ENCODE measurements at places on chromosomes 16 and 17. TPM values are rescaled to one million over a fixed set of nuclear protein-coding genes. Genes with fewer than 3 reads are reported as not detected.

The KRTAP3-3 gene
- total RNA-seq = not detected

The OTOA gene
- not detected for total RNA-seq

The SALL1 gene
- 0.05 TPM for total RNA-seq

The PPY gene
- total RNA-seq = not detected

The CCL7 gene
- total RNA-seq = not detected

The SLC13A5 gene
- total RNA-seq = not detected

The SYNGR2 gene
- total RNA-seq = 48.0 TPM

The NPIPB6 gene
- total RNA-seq = not detected

The NPIPA2 gene
- 0.28 TPM for total RNA-seq

The HOXB1 gene
- not detected for total RNA-seq

The SLC7A6 gene
- total RNA-seq = 31.1 TPM

The PRKCB gene
- not detected for total RNA-seq

The PYDC1 gene
- not detected for total RNA-seq

The STAC2 gene
- total RNA-seq = 0.34 TPM

The NPIPA3 gene
- total RNA-seq = 0.28 TPM

The C16orf46 gene
- total RNA-seq = 0.23 TPM

The KRTAP9-3 gene
- total RNA-seq = not detected

The RAB34 gene
- total RNA-seq = 25.6 TPM

The SLC4A1 gene
- not detected for total RNA-seq

The MYH1 gene
- not detected for total RNA-seq

The LGALS3BP gene
- 3.5 TPM for total RNA-seq

The PLA2G15 gene
- total RNA-seq = 38.9 TPM

The NOS2 gene
- total RNA-seq = 0.60 TPM

The ZSCAN10 gene
- not detected for total RNA-seq

The FCSK gene
- 11.2 TPM for total RNA-seq

The SLC26A11 gene
- total RNA-seq = 13.3 TPM

The SSTR5 gene
- total RNA-seq = 0.17 TPM

The TMED6 gene
- 0.14 TPM for total RNA-seq

The CACNG4 gene
- total RNA-seq = not detected

The SULT1A4 gene
- total RNA-seq = 18.4 TPM

The CD300LB gene
- total RNA-seq = not detected

The PRCD gene
- total RNA-seq = 0.68 TPM

The RAB26 gene
- total RNA-seq = 0.84 TPM

The MSLN gene
- total RNA-seq = not detected

The ABCA3 gene
- 66.9 TPM for total RNA-seq

The CXCL16 gene
- total RNA-seq = 1.5 TPM

The SLFN12L gene
- total RNA-seq = 0.05 TPM

The ATP6V0A1 gene
- total RNA-seq = 42.9 TPM

The SECTM1 gene
- total RNA-seq = 3.6 TPM

The TBC1D26 gene
- not detected for total RNA-seq

The YPEL3 gene
- total RNA-seq = 25.0 TPM

The HYDIN gene
- 0.17 TPM for total RNA-seq

The ATP1B2 gene
- not detected for total RNA-seq

The WSCD1 gene
- 43.6 TPM for total RNA-seq

The CCDC78 gene
- 0.65 TPM for total RNA-seq

The ACE gene
- total RNA-seq = 155 TPM

The SKAP1 gene
- 0.17 TPM for total RNA-seq

The KIAA0753 gene
- 11.7 TPM for total RNA-seq

The TAC4 gene
- total RNA-seq = not detected

The MRPL12 gene
- total RNA-seq = 10.9 TPM

The BRICD5 gene
- 4.4 TPM for total RNA-seq

The CDRT15 gene
- not detected for total RNA-seq

The C1QTNF1 gene
- total RNA-seq = 14.6 TPM

The HBQ1 gene
- 0.34 TPM for total RNA-seq

The GDE1 gene
- total RNA-seq = 52.9 TPM

The NPIPB9 gene
- 1.9 TPM for total RNA-seq

The KCNH4 gene
- total RNA-seq = under 0.01 TPM

The SEZ6L2 gene
- 0.68 TPM for total RNA-seq
